CD8-positive, alpha-beta memory T cell (primary cell): ENCODE measurements at places on chromosomes 6 and 20.

GRCh38 chr6:56625356-56625755 lies 17.3 kb downstream of the DST start:
- DNase-seq: no peak

- no peak for DNase-seq
Observed at GRCh38 chr6:122079916-122080315, 319.5 kb upstream of the HSF2 start.

DNA sequence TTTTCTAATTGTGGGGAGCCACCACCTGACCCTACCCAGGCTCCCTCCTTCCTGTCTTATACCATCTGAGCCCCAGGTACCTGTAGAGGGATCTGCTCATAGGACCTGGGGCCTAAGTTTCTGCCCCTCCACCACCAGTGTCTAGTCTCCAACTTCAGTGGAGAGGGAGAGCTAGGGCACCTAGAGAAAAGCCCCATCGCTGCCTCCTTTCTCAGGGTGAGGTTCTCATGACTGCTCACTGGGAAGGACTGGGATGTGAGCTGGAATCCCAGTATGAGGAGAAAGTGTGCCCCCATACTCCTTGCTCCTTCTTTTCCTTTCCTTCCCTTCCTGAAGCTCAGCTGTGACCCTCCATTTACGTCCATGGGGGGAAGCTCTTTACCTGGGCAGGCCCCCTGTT lies 231.6 kb downstream of the LRFN2 start:
- DNase-seq: no peak

DNA sequence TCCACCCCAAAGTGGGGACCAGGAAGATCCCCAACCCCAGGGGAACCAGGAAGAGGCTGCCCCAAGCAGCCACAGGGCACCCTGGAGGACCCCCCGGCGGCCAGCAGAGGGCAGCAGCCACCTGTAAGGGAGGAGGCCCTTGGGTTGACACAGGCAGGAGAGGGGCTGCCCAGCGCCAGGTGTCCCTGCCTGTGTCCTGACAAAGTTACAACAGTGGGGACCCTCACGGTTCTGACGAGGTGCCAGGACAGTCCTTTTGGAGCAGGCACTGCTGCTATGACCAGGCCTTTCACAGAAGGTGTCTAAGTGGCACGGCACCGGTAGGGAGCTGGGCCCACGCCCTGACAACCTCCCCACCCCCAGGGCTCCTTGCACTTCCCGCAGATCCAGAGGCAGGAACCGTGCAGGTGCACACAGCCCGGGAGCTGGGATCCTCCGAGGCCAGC lies 176.7 kb downstream of the BMP7 start:
- DNase-seq: peak; percentile 4

DNA sequence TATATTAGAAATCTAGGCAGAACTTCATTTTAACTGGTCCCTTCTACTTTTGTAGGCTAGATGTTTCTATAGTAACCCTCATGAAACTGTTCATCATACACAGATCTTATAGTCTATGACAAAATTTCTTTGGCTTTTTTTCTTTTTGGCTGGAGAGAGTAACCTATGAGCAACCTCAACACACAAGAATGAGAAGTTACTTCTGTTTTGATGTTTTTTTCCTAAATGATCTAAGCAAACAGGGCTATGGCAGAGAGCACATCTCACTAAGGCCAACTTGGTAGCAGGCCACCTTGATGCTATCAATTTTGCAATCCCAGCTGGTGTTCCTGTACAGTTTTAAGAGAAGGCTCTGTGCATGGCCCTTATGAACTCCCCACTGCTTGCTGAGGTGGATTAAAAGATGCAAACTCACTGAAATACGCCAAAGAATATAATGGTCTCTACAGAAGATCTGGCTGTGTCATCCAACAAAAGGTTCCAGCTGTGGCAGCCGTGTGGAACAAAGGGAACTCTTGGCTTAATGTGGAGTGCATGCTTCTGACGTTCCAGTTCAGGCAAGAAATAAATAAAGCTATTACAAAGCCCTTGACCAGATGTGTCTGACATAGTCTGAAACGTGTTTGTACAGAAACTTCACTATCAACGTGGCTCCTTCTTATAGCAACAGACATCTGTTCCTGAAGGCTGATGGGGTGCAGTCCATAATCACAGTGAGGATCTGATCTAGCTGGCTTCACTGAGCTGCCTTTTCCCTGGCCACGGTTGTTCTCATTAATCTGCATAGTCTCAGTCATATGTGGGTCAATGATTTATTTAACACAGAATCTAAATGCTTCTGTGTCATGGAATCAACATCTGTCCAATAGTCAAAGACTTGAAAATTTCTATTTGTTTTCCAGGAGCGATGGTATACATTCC lies 481.1 kb downstream of the BMP2 start:
- DNase-seq: no peak

DNA sequence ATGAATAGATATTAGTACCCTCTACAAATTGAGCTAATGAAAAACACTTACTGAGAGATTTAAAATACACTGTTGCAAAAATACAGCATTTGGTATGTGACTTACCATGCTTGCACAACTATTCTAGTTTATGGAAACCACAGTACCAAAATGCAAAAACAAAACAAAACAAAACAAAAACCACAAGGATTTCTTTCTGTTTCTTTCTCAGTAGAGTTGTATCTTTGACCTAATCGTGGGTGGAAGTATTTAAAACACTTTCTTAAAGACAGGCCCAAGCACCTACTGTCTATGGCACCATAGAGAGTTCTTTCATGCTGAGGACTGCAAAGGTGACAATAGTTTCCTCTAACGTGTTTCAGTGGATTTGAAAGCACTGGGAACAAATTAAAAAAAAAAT lies 95.3 kb upstream of the C6orf118 start:
- no peak for DNase-seq

GRCh38 chr6:67047996-67048395 lies 1341.0 kb upstream of the EYS start:
- DNase-seq: no peak

DNA sequence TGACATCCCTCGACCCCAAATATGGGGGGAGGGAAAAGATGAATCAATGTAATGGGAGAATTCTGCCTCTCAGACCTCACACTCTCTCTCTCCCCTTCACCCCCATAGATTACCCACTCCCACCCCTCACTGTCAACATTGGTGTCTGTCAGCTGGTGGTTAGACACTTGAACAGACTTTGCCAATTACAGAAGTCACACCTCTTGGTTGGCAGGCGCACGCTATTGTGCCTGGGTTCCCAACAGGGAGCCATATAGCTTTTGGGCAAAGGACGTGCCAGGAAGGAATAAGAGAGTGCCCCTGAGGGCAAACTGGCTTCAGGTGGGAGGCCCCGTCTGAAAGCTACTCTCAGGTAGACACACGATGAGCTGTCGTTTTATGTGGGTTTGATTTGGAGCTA lies 54.1 kb upstream of the FYN start:
- DNase-seq: no peak

DNA sequence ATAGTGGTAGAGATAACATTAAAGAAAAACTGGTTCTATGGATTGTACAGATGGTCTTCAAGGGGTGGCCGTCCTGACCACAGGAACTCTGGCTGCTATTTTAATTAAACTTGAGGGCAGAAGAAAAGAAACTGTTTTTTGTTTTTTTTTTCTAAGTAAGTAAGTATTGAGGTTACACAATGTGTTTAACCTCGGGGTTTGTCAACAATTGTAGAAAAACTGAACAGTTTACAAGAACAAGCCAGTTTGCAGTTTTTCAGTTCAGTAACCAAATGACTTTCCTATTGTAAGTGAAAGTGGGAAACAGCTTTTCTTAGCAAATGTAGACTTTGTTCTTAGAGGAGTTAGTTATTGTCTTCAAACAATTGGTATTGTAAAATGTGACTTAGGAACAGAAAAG lies 77.0 kb downstream of the PLCB1 start:
- DNase-seq: no peak

DNA sequence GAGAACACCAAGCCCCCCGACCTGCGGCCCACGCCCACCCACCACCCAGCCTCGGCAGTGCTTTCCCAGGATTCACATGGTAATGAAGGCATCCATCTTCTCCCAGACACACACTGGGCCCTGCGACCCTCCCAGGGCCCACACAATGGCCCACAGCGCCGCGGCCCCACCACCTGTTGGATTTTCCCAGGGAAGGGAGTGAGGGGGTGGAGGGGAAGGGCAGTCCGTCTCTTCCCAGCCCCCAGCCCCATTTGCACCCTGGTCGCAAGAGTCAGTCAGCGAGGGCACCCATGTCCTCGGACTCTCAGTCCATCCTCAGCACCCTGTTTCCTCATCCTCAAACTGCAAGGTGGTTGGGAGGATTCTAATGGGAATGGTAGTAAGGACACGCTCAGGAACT lies 23.7 kb upstream of the ID1 start:
- no peak for DNase-seq

DNA sequence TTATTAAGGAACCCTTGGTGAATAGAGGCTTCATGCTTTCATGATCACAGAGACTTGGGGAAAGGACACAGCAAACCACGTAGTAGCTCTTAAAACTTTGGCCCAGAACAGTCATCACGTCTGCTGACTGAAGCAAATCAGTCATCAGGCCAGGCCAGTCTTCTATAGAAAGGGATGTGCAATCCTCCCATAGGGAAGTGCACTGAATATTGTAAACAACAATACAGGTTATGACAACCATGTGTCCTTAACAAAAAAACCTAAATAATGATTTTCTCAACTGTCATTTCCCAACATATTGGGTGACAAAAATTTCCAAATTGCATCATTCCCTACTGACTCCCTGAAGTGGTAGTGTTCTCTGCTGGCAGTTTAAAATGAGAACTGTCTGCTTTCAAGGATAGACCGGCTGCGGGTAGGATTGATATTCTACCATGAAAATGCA lies 388.2 kb upstream of the CITED2 start:
- no peak for DNase-seq

DNA sequence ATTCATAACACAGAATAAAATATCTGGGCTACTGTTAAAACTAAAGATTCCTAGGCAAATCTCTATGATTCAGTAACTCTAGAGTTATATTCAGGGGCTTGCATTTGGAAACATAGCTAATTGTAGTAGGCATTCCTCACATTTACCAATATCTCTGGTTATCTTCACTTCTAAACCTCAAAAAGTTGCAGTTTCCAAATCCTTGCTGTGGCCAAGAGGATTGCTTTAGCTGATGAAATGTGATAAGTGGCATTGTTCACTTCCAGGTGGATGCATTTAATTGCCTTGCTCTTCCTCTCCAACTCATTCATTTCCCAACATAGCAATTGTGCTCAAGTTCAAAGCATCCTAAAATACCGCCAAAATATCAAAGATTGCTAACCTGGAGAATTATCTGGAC lies 246.6 kb downstream of the GRIK2 start:
- no peak for DNase-seq

- DNase-seq: no peak
Observed at GRCh38 chr20:57252559-57253162, 13.8 kb downstream of the BMP7 start.

GRCh38 chr6:128265706-128266105 lies 254.7 kb downstream of the PTPRK start:
- no peak for DNase-seq

- no peak for DNase-seq
Observed at GRCh38 chr6:3321042-3321441, 62.3 kb downstream of the PSMG4 start.

GRCh38 chr6:21450149-21450548 lies 143.4 kb upstream of the SOX4 start:
- no peak for DNase-seq
